ENCODE measurements at places on chromosomes 3 and 15.

DNA sequence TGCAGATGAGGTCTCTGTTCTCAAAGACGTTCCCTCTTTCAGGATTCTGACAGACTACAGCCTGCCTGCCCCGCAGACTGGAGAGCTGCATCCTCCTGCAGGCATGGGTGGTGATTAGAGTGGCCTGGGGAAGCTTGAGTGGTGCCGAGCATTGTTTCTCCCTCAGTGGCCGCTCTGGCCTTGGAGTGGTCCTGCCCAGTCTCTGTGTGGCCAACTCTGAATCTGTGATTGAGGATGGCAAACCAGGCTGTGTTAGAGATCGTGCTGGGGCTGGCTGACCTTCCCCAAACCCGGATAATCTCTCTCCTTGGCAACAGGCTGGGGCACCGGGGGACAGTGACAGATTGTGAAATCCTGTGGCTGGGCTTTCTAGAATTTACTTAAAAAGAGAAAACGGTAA, 11.0 kb upstream of the ADCY5 start:
- DNase-seq, result no peak

- no peak for DNase-seq
These were observed 453.7 kb downstream of the ZNF385D start for GRCh38 chr3:21297304-21297703.

GRCh38 chr15:32642667-32643435, 1.3 kb downstream of the SCG5 start:
- DNase-seq, result no peak

- DNase-seq, result no peak
These were observed 53.7 kb downstream of the TRIM42 start for GRCh38 chr3:140731440-140732119.

GRCh38 chr3:19907523-19907922, 26.5 kb downstream of the EFHB start:
- DNase-seq, result no peak

Measured in NCI-H2029 (cell line).